Dorsolateral prefrontal cortex (tissue), 122 donors: ENCODE measurements at places on chromosomes 1 and 21.
A peak's percentile ranks its signal among the peaks of the same experiment; 100 is the strongest.

DNA sequence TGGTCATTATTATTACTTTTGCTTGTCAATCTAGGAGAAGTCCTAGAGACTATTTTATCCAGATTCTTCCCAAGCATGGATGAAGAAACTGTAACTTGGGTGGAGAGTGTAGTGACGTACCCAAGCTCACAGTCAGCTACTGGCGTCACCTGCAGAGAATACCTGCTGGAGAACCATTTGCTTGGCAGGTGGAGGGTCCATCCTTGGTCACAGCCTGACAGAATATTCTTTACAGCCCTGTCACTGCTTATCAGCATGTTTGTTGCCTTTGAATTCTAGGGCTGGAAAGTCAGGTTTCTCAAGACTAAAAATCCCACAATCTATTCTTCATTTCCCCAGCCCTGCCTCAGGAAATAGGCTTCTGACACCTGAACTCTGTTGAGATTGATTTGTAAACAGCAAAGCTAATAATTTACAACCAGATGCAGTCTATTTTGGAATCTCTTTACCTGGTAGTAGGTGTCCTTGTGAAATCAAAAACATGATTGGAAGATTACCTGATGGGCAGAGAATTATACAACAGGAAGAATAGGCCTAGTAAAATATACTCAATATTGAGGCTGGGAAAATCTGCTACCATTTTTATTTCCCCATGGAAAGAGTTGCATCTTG is 100.4 kb upstream of the ZNF644 start:
- DNase-seq: no peak

DNA sequence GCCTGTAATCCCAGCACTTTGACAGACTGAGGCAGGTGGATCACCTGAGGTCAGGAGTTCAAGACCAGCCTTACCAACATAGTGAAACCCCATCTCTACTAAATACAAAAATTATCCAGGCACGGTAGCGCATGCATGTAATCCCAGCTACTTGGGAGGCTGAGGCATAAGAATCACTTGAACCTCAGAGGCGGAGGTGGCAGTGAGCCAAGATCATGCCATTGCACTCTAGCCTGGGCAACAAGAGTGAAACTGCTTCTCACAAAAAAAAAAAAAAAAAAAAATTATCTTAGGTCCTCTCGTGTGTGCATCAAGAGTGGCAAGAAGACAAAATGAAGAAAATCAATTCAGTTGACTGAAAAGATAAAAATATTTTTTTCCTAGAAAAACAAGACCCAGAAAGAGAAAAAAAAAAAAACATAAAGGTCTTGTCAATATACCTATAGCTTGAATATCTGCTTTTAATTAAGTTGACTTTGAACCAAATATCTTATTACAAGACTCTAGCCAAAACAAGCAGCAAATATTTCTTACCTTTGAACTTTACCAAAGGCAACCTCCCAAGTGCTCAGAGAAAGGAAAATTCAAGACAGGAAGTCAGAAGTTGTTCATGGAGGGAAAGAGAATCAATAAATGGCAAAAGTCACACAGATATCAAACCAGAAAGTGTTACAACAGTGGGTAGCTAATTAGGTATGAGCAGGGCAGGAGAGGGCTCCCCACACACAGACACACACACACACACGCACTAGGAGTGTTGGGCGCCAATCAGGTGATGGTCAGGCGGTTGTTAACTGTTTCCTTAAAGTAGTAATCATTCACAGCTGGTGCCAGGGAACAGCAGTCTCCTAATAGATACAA is 29.6 kb downstream of the ITLN2 start:
- no peak for DNase-seq

DNA sequence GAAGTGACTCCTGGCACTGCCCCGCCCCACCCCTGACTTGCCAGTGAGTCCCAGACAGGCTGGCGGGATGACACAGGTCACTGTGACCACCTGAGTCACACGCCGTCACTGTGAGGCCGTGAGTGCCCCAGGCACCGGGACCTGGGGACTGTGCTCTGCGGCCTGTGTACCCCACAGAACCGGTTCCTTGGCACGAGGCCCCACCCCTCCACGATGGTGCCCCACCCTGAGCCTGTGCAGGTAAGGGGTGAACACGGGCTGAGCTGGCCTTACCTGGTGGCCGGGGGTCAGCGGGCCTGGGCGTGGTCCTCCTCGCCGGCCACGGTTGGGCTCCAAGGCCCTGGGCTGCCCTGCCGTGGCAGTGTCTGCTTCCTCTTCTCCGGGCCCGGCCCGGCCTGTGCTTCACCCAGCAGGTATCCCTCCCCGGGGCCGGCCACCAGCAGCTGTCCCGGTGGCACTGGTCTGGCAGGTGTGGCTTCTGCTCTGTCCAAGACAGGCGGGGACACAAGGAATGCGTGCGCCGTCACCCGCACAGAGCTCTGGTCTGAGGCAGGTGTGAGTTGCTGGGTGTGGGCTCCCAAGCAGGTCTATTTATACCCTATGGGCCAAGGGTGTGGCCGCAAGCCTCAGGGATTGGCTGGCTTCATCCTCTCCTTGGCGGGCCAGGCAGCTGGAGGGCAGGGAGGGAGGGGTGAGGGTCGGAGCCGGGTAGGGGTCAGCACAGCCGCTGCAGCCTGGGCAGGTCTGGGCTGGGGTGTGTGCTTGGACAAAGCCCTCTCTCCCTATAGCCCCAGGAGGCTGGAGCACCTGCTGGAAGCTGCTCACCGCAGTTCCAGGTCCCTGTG is at the start of gene RNF223:
TSS of gene RNF223 (minus strand) at position 564 of the 845 bp plus-strand sequence. CDS start 1,740 bp downstream, outside the sequence.
- no peak for DNase-seq

DNA sequence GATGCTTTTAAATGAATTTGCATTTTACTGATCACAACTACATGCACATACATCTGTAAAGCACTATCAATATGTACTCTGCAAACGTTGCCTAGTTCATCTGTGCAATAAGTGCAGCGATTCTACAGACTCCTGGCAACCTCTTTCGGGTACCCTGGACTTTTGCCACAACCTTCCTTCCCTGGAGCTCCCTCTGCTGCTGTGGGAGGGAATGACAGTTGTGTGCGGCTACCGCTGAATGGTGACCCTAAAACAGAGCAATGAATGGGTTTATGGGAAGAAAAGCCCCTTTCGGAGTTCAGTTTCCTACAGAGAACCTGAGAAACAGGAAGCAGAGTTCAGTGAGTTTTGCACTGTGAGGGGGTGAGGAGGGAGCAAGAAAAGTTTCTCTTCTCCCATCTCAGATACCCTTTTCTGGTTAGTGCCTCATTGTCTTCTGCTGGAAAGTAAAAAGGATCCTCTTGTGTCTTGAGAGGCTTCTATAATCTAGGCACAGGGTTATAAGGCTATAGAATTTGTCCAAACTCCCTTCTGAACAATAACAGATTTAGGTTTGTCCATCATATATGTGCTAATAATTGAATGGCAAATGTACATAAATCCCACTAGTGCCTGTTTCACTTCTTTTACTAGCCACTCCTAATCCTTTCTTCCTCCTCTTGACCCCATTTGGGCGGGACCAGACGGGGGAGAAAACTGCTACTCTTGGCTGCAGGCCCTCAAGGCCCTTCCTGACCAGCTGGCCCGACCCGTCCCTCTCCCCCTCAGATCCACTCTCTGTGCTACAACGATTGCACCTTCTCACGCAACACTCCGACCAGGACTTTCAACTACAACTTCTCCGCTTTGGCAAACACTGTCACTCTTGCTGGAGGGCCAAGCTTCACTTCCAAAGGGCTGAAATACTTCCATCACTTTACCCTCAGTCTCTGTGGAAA is 19.8 kb upstream of the SARS1 start:
- DNase-seq: no peak

- DNase-seq: no peak
Measured at GRCh38 chr1:26752519-26752918, 35.2 kb upstream of the PIGV start.

- no peak for DNase-seq
Measured at GRCh38 chr21:45875881-45876280, 105.7 kb upstream of the COL6A1 start.

DNA sequence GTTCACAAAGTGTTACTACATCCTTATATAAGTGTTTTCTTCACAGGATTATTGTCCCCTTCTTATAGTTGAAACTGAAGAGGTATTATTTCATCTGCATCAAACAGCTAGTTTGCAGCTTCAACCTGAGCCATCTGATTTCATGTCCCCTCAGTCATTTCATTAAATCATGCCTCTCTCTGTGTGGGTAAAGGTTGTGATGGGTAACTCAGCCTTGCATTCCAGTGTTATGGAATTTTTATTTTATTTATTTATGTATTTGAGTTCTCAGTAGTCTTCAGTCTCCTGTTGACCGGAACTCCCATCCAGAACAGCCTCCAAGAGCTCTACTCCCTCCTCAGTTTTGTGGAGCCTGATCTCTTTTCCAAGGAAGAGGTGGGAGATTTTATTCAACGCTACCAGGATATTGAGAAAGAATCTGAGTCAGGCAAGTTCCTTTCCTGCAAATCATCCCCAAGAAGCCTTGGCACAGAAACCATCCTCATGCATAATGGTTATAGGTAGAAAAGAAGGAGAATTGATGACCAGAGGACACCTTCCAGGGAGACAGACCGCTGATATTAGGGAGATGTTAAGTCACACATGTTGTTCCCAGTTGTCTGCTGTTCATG is 21.8 kb downstream of the CHD1L start:
- DNase-seq: no peak

DNA sequence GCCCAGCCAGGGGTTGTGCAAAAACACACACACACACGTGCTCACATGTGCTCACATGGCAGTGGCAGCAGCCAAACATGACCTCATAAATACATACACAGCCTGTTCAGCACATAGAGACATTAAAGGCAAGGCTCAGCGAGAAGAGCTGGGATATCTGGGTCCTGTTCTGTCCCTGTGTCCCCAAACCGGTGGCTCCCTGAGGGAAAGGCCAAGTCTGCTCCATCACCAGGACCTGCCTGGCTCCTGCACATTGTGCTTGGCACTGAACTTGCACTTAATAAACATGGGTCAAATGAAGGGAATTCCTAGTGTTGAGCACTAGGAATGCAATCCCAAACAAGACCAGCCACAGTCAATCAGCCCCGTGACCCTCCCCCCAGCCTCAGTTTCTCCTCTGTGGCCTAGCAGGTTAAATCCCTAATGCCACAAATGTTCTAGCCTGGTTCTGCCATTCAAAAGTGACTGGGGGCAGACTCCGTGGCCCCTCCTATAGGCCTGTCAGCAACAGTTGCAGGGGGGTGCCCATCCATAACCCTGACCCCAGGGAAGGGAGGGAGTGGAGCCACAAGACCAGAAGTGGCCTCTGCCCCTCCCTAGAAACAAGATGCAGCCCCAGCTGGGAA is 160.9 kb upstream of the VAMP3 start:
- DNase-seq: peak; percentile 33

GRCh38 chr1:160104486-160104885 is 6.1 kb upstream of the IGSF8 start:
- no peak for DNase-seq
